Stimulated activated CD4-positive, alpha-beta T cell treated with anti-CD3 and anti-CD28 coated beads, Interleukin-15, amount 100 ng/mL, for 48 hours (primary cell): ENCODE measurements at places on chromosomes 3 and 15.
A peak's percentile ranks its signal among the peaks of the same experiment; 100 is the strongest.

- DNase-seq, result no peak
These were observed 32.2 kb upstream of the LRTM1 start for GRCh38 chr3:54960082-54960481.

DNA sequence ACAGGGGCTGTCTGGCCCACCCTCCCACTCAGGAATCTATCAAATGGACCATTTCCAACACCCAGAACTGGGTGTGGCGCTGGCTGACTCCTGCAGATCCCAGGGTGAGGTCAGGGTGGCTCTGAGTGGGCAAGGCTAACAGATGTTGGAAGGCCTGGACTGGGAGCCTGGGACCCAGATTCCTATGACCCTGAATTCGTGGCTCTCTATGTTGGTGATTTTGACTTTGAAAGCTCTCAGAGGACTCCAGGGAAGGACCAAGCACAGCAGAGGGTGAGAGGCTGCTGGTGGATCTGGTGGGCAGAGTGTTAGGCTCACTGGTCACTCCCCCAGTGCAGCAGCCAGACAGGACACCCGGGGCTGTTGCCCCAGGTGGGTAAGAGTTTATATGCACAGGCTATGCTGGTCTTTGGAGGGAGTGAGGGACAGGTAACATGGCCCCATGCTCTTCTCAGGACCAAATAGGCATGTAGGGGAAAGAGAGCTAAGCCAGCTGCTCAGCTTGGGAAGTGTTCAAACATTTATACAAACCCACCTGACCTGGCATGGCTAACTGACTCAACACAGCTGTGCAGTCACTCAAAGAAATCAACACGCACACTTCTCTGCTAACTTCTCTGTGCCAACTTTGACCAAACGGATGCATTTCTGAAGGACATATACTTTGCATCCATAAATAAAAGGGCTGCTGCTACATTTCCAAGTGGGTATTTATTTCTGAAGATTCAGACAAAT is 62.6 kb upstream of the RAB6B start:
- no peak for DNase-seq

- DNase-seq, result no peak
These were observed 240.9 kb upstream of the EIF1B start for GRCh38 chr3:40068636-40069035.

DNA sequence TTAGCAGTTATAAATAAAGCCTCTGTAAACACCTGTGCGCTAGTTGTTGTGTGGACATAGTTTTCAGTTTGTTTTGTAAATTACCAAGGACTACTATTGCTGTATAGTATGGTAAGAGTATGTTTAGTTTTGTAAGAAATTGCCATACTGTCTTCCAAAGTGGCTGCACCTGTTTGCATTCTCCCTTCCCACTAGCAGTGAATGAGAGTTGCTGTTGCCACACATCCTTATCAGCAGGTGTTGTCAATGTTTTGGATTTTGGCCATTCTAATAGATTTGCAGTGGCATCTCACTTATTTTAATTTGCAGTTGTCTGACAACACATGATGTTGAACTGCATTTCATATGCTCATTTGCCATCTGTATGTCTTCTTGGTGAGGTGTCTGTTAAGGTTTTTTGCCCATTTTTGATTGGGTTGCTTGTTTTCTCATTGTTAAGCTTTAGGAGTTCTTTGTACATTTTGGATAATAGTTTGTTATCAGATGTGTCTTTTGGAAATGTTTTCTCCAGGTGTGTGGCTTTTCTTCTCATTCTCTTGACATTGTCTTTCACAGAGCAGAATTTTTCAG is 14.9 kb downstream of the TCAIM start:
- DNase-seq, result no peak

GRCh38 chr15:100873029-100873677 is 6.5 kb upstream of the ALDH1A3 start:
- DNase-seq, result no peak

DNA sequence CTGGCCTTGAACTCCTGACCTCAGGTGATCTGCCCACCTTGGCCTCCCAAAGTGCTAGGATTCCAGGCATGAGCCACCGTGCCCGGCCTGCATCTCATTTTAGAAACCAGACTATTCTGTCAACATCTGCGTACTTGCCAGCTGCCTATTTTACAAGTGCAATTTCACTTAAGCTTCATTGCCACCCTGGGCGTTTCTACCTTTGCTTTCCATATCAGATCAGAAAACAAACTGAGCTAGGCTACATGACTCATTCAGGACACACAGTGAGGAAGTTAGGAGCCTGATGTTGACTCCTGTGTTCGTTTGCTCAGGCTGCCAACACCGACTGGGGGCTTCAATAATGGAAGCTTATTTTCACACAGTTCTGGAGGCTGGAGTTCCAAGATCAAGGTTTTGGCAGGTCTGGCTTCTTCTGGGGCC is 42.3 kb upstream of the KLHL25 start:
- DNase-seq, result no peak

- DNase-seq, result no peak
These were observed 757.7 kb downstream of the GRM7 start for GRCh38 chr3:7618606-7619005.

DNA sequence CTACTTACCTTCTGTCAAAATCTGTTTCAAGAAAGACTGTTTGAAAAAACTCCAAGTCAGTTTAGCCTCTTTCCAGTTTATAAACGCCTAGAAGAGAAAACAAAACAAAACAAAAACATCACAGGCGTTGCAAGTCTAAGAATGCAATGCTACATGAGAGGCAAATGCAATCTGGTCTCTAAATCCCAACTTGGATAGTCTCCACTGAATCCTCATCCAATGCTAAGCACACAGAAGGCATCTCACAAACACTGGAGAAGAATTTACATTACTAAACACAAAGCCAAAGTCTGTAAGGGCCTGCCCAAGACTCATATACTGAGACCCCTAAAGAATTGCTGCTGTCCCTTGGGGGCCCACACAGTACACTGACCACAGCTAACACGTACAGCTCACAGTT is 18.4 kb downstream of the RFT1 start:
- DNase-seq, result no peak

GRCh38 chr15:31241888-31242522 is 84.6 kb upstream of the KLF13 start:
- DNase-seq, result no peak

DNA sequence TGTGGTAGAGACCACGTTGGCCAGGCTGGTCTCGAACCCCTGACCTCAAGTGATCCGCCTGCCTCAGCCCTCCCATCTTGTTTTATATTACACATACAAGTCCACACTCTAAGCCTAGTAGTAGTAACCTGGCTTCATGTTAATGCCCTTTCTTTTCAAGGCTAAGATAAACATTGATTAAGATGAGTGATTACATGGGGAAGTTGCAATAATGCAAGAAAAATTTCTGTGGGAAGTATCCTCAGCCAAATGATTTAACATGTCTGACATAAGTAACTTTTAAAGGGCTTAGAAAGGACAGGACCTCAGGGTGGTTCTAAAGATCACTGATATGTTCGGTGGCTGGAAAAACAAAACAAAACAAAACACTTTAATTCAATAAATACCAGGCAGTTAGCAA is 72.1 kb downstream of the SFMBT1 start:
- no peak for DNase-seq

DNA sequence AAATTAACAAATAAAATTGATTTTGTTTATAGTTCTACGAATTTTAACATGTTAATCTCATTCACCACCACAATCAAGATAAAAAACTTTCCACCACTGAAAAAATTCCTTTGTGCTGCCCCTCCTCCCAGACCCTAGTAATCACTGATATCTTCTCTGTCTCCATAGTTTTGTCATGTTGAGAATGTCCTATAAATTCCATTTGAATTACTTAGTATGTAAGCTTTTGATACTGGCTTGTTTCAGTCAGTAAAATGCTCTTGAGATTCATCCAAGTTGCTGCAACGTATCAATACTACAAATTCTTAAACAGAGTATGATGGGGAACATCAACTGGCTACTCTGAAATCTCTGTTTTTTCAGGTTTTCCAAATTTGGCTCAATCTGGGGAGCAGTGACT is 129.6 kb downstream of the CTNNB1 start:
- DNase-seq, result no peak

DNA sequence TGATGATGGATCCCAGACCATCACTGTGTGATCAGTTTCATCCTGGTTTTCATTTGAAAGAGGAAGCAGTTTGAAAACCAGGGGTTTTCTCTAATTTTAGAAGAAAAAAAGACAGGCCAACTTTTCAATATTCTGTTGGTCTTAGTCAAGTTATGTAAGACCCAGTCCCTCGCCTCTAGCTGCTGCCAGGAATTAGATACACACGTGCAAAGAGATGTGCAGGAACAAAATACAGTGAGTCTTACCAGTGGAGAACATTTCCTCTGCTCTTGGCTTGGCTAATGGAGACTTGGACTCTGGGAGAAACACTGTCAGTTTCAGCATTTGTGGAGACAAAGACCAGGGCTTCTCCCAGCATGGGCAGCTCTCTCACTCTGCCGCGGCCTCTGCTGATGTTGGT is 214.9 kb upstream of the C2CD4B start:
- no peak for DNase-seq

GRCh38 chr15:67740405-67740804 is 84.9 kb upstream of the SKOR1 start:
- DNase-seq, result no peak

- peak; percentile 76 for DNase-seq
These were observed at the start of gene SLC25A38 for GRCh38 chr3:39383045-39383880. TSS of gene SLC25A38 (plus strand) at chr3:39383370. CDS start at chr3:39383725, 355 bp downstream.

DNA sequence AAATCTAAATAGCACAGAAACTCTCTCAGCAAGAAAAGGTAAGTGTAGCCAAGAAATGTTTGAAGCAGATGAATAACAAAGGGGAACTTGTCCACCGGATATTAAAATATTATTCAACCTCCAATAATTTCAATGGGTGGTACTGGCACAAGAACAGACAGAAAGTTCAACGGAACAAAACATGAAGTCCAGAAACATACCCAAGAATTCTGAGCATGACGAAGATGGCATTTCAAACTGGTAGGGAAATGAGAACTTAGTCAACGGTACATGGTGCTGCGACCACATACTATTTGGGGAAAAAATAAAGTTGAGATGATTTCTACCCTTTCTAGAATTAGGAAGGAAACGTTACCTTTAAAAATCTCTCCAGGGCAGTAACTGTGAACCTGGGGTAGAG is 5.5 kb downstream of the CHSY1 start:
- no peak for DNase-seq

DNA sequence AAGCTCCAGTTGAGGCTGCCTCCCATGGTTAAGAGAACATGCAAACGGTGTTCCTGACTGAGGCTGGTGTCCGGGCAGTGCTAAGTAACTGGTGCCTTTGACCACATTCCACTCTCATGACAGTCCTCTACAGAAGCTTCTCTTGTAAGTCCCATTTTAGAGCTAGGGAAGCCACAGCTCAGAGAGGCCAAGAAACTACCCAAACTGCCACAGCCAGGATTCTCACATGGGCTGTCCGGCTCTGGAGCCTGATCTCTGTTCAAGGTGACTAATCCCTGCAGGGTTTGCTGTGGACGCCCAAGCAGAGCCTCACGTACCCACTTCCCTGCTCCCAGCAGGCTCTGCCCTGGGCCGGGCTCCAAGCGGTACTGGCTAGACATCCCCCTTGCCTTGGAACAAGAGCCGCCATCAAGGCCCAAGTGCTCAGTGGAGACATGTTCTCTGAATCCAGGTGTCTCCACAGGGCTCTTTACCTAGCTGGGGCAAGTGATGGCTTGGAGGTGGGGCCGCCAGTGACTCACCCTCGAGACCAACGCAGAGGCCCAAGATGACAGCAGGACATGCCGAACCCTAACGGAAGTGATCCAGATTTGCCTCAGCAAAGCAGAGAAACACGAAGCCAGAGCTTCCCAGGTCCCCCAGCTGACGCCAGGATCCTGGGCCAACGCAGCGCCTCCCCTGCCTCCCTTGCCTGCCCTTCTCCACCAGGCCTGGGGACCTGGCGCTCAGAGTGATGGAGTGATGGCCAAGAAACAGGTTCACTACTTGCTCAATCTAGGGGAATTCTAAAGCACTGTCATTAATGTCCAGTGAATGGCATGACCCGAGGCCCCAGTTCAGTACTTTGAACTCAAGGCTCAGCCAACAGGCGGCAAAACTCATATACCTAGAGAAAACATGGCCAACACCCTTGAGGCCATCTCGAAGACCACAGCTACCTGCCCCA is 24.4 kb downstream of the KLHL25 start:
- no peak for DNase-seq

DNA sequence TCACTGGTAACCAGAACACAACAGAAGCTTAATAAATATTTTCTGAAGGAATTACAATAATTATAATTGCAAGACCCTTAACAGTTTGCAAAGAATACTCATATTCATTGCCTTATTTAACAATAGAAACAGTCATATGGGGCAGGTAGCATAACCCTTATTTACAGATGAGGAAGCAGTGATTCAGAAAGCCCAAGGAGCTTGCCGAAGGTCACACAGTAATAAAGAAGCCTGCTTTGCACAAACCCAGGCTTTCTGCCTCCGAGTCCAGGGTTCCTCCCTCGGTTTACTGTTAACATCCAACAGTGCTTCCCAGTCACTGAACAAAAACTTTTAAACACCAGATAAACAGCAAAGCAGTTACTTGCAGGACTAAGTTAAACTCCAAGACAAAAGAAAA is 35.3 kb downstream of the SRGAP3 start:
- no peak for DNase-seq

GRCh38 chr15:87849181-87849580 is 407.4 kb downstream of the NTRK3 start:
- no peak for DNase-seq

- DNase-seq, result peak; percentile 26
These were observed 23.4 kb upstream of the SEC13 start for GRCh38 chr3:10344147-10344943.

DNA sequence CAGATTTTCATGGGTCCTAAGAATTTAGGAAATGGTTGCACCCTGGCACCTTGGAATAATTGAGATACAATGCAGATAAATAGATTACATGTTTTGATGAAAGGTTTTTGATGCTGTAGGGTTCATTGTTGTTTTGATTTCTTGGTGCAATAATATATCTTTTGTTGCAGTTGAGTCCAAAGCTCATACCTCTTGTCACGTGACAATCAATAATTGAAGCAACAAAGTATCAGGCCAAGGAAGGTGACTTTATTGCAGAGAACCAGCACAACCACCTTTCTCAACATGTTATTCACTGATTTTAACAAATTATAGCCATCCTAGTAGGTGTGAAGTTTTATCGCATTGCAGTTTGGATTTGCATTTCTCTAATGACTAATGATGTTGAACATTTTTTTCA is 285.5 kb upstream of the SLCO3A1 start:
- DNase-seq, result no peak

GRCh38 chr3:5503136-5503535 is 315.6 kb downstream of the EDEM1 start:
- no peak for DNase-seq

GRCh38 chr3:14814411-14814871 is 4.3 kb upstream of the FGD5 start:
- no peak for DNase-seq
